Type B pancreatic cell (in vitro differentiated cells): ENCODE measurements at places on chromosomes 5 and 9. TPM values are rescaled to one million over a fixed set of nuclear protein-coding genes. Genes with fewer than 3 reads are reported as not detected.

PCDHA5 gene
- 0.97 and 2.1 TPM in 2 replicates for total RNA-seq

DNA sequence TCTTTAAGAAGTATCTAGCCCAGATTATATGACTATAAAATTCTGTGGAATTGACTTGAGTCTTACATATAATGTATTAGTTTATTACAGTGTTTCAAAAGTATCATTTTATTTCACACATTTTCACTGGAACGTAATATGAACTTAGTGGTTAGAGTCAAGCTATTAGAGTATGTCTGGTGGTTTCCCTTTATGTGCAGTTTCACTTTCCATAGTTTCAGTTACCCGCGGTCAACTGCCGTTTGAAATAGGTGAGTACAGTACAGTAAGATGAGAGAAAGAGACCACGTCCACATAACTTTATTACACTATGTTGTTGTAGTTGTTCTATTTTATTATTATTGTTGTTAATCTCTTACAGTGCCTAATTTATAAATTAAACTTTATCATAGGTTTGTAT, 50.5 kb downstream of the COMMD10 start:
- H3K27me3 ChIP-seq: no peaks in the 10 kb centered on the region
- no peak for DNase-seq
- H3K4me3 ChIP-seq: no peak overlapping the region
- H3K27ac ChIP-seq: no peak overlapping the region
- H3K4me1 ChIP-seq: peaks cover 8% of the 10 kb centered on the region
- H3K36me3 ChIP-seq: peaks cover 4% of the 10 kb centered on the region

- H3K36me3 ChIP-seq: no peaks in the 10 kb centered on the region
- peak overlapping the region; percentile 17 for H3K4me3 ChIP-seq
- H3K4me1 ChIP-seq: peaks cover 33% of the 10 kb centered on the region
- H3K27ac ChIP-seq: peak overlapping the region; percentile 76
- H3K27me3 ChIP-seq: no peaks in the 10 kb centered on the region
- no peak for DNase-seq
These were observed 5.4 kb upstream of the ANXA1 start for GRCh38 chr9:73146111-73146815.

- peak overlapping the region; percentile 6 for H3K27ac ChIP-seq
- DNase-seq: no peak
- no peaks in the 10 kb centered on the region for H3K36me3 ChIP-seq
- peaks cover 6% of the 10 kb centered on the region for H3K4me1 ChIP-seq
- no peaks in the 10 kb centered on the region for H3K27me3 ChIP-seq
- no peak overlapping the region for H3K4me3 ChIP-seq
These were observed 1037.3 kb upstream of the ACO1 start for GRCh38 chr9:31347082-31347617.

PRR16 gene
- 2.1 TPM in 2 replicates for total RNA-seq

- peaks cover 3% of the 10 kb centered on the region for H3K4me1 ChIP-seq
- DNase-seq: no peak
- no peaks in the 10 kb centered on the region for H3K36me3 ChIP-seq
- peaks cover 21% of the 10 kb centered on the region for H3K27me3 ChIP-seq
- H3K4me3 ChIP-seq: no peak overlapping the region
These were observed 16.8 kb downstream of the GFRA3 start for GRCh38 chr5:138257583-138257982.

PDE6A gene
- not detected in 2 replicates for total RNA-seq

TXNDC8 gene
- total RNA-seq: not detected in 2 replicates

DNA sequence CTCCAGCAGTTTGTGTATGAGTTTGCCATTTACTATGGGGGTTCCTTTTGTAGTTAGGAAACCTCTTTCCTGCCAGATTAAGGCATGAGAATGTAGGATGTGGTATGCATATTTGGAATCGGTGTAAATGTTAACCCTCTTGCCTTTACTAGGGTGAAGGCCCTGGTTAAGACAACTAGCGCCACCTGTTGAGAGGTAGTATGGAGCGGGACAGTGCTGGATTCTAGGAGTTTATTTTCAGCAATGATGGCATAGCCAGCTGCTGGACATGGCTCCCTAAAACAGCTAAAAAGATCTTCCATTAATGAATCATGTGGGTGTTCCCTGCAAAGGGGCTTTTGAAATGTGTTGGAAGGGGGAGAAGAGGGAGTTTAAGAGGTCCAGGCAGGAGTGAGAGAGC, 30.7 kb upstream of the GPX3 start:
- no peaks in the 10 kb centered on the region for H3K4me1 ChIP-seq
- H3K4me3 ChIP-seq: no peak overlapping the region
- H3K27me3 ChIP-seq: peaks cover 4% of the 10 kb centered on the region

DNA sequence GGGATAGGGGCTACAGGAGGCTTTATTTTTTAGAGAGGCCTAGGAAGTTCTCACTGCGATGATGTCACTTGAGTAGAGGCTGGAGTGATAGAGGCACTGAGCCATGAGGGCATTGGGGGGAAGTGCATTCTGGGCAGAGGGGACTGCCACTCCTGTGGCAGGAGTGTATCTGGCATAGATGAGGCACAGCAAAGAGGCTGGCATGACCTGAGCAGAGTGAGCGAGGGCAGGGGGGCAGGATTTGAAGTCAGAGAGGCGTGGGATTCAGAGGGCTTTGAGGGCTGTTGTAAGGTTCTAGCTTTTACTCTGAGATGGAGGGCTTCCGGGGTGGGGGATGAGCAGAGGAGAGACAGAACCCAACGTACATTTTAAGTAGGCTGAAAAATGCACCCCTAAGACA, 91.9 kb upstream of the SH3PXD2B start:
- no peaks in the 10 kb centered on the region for H3K36me3 ChIP-seq
- peaks cover 17% of the 10 kb centered on the region for H3K27me3 ChIP-seq
- H3K4me3 ChIP-seq: no peak overlapping the region
- H3K27ac ChIP-seq: no peak overlapping the region
- no peak for DNase-seq
- peaks cover 24% of the 10 kb centered on the region for H3K4me1 ChIP-seq

SLC6A19 gene
- total RNA-seq: 12.6 and 22.2 TPM in 2 replicates

GRCh38 chr5:17277907-17278306, 60.5 kb downstream of the BASP1 start:
- H3K27ac ChIP-seq: no peak overlapping the region
- peaks cover 28% of the 10 kb centered on the region for H3K36me3 ChIP-seq
- no peak overlapping the region for H3K4me3 ChIP-seq
- H3K4me1 ChIP-seq: peaks cover 4% of the 10 kb centered on the region
- DNase-seq: no peak

ANP32B gene
- 119 and 156 TPM in 2 replicates for total RNA-seq

DNA sequence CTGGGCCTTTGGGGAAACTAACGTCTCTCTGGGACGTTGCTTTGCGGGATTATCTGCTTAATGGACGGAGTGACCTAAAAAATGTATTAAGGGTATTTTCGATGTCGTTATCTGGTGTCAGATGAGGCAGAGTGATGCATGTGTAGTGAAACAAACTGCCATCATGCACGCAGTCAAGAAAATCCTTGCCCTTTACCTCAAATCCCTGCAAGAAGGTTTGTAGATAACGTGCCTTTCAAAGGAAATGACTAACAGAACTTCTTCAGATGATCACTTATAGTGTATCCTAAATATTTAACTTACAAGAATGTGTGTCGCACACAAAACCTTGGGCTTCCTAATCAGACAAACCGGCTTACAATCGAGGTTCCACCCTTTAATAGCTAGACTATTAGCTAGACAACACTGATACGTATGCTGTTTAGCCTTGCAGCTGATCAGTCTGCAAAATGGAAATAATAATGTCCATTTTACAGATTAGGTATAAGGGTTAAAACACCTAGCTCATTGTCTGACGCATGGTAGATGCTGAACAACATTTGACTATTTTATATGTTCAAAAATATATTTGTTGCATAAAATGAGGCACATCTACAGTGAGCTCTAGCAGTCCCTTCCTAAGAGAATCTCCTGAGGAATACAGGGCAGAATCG, 541 bp upstream of the TBCA start:
- peaks cover 7% of the 10 kb centered on the region for H3K36me3 ChIP-seq
- H3K4me3 ChIP-seq: peak overlapping the region; percentile 93

- H3K27me3 ChIP-seq: peaks cover 4% of the 10 kb centered on the region
- H3K27ac ChIP-seq: no peak overlapping the region
- DNase-seq: no peak
- no peaks in the 10 kb centered on the region for H3K36me3 ChIP-seq
- H3K4me3 ChIP-seq: no peak overlapping the region
These were observed 38.3 kb upstream of the TRMT10B start for GRCh38 chr9:37715260-37715659.

DNA sequence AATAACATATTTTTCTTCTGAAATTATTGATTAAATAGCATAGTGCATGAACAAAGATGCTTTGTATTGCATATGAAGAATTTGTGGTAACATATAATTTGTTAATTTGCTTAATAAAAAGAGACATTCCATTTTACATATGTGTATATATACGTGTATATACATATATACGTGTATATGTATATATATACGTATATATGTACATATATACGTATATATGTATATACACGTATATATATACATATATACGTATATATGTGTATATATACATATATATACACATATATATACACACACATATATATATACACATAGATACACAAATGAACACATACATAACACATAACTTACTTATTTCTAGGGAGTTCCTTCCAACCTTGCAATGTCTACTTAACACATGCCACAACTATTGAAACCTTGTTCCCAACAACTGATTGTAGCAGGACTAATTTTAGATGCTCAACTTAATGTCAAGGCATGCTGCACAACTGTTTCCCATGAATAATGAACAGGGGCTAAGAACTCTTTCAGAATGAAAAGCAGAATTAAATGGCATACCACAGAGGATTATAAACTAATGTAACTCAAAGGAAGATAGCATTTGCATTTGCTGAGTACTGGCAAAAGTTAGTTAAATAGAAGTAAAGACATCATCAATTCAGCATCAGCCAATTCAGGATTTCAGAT, 17.4 kb downstream of the KIF24 start:
- no peak overlapping the region for H3K27ac ChIP-seq
- H3K4me3 ChIP-seq: no peak overlapping the region
- peaks cover 6% of the 10 kb centered on the region for H3K4me1 ChIP-seq
- no peaks in the 10 kb centered on the region for H3K36me3 ChIP-seq

TRAF1 gene
- total RNA-seq: 1.9 and 3.1 TPM in 2 replicates

GRCh38 chr9:82549174-82549821, 513.6 kb downstream of the RASEF start:
- H3K4me3 ChIP-seq: no peak overlapping the region
- no peak for DNase-seq
- H3K27me3 ChIP-seq: peaks cover 5% of the 10 kb centered on the region
- peaks cover 11% of the 10 kb centered on the region for H3K4me1 ChIP-seq
- peaks cover 3% of the 10 kb centered on the region for H3K36me3 ChIP-seq
- no peak overlapping the region for H3K27ac ChIP-seq
